ENCODE measurements at places on chromosomes 3 and 15. TPM values are rescaled to one million over a fixed set of nuclear protein-coding genes. Genes with fewer than 3 reads are reported as not detected.

Gene SLC25A38
- total RNA-seq: 45.5 TPM

Gene GHSR
- not detected for total RNA-seq

Gene TRNT1
- total RNA-seq: 26.8 TPM

Gene PPCDC
- 10.1 TPM for total RNA-seq

Gene CNTN6
- not detected for total RNA-seq

Gene TMF1
- total RNA-seq: 39.0 TPM

Gene TCTA
- 35.0 TPM for total RNA-seq

Gene CYP1A1
- not detected for total RNA-seq

Gene ZDHHC3
- 152 TPM for total RNA-seq
